ENCODE measurements at places on chromosomes 5 and 9.

GRCh38 chr5:32089146-32090000, 84.7 kb downstream of the GOLPH3 start:
- DNase-seq, result no peak

DNA sequence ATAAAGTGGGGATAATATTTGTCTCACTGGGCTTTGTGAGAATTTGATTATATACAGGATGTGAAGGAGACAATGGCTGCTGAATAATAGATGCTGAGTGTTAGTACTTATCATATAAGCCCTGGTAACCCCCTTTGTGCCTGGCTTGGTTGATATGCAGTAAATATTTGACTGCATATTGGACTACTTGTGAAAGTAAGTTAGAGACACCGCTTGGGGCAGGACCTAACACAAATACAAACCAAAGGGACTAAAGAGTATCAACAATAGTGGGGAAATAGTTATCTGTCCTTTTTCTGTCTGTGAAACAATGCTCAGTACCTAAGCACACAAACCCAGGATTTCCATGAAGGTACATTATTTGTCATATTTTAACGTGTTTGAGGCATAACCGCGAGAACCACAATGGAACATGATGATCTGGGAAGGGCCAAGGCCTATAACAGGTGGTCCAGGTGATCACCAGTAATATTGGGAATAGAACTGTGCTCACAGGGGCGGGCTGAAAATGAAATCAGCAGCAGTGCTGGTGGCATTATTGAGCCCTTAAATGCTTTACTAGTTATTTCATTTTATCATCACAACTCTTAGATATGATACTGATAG, 138.2 kb upstream of the SMARCA2 start:
- DNase-seq, result no peak

- no peak for DNase-seq
These were observed 407.2 kb upstream of the CLINT1 start for GRCh38 chr5:158265931-158266700.

DNA sequence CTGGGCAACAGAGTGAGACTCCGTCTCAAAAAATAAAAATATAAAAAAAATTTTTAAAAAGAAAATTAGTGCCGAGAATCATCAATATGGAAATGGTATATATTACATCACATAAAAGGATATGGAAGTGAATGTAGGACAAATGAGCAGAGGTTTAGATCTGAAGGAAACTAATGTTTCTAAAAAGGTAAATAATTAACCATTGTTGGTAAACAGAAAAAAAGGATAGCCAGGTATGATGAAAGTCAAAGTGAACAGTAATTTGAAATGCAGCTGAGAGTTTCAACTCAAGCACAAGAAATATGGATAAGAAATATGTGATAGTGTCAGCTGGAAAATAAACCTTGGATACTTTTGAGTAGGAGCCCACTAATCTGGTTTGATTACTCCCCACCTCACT, 76.2 kb downstream of the CPLANE1 start:
- no peak for DNase-seq

- no peak for DNase-seq
These were observed 558.0 kb downstream of the EBF1 start for GRCh38 chr5:158541536-158542297.

- no peak for DNase-seq
These were observed 272.5 kb downstream of the EPB41L4A start for GRCh38 chr5:112146323-112147226.

- no peak for DNase-seq
These were observed 15.4 kb downstream of the CCL28 start for GRCh38 chr5:43396762-43397304.

DNA sequence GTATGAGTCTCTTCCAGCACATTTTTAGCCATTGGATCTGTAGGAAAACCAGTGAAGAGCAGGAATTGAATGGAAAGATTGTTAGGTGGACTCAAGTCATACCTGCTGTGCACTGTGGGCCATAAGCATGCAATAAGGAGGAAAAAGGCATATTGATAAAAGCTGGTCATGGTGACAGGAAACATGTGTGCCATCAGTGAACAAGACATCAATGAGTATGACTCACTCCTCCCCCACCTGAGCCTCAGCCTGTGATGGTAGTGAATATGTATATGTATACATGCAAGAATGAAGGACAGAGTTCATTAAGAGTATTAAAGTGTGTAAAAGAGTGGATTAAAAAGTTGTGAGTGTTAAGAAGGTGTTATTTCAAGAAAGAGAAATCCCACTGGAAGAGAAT, 164.5 kb downstream of the TMEM38B start:
- no peak for DNase-seq

GRCh38 chr5:107654827-107655226, 15.9 kb downstream of the EFNA5 start:
- DNase-seq, result no peak

GRCh38 chr5:23440703-23441102, 66.7 kb upstream of the PRDM9 start:
- no peak for DNase-seq

DNA sequence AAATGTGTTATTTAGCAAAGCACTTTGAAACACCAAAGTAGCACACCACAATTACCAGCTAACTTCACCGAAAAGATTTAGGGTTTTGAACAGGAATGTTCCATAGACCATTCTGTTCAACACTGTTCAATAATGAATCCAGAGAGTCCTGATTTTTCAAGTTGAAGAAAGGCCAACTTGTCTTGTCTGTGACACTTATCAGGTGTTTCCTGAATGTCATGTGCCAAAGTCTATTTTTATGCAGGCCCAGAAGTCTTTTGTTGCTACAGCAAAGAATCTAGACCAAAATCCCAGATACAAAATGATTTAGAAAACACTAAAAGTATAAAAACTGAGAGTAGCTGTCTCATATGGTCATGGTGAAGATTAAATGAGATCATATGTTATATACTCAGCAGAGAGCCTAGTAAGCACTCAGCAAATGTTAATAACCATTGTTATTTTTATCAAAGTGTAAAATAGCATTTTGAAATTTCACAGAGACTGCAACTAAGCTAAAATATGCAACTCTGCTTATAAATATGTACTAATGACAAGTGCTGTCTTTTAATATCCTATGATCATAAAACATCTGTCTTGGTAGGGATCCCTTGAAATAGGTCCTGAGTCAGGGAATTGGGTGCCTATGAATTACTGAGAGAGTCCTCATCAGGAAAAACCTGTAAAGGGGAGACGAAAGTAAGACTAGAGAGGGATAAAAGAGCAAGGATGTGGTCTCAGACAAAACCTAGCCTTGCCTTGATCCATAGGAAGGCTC, 122.4 kb upstream of the SLC12A2 start:
- no peak for DNase-seq

GRCh38 chr5:125390326-125390725, 643.9 kb upstream of the ZNF608 start:
- no peak for DNase-seq

GRCh38 chr9:94666364-94667099, 27.2 kb upstream of the FBP1 start:
- no peak for DNase-seq

DNA sequence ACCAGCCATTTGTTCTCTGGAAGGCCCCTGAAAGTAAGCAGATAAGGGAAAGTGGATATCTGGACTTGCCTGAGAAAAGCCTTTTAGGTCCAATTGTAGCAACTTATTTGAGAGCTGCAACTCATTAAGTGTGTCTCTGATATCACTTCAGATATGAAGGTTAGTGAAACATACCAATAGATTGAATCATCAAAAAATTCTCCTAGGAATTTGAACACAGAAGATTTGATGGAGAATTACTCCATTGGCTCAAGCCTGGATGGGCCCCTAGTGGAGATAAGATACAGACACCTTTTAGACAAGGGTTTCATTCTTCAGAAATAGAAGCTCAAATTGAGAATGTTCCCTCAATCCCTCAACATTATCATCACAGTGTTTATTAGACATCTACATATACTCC, 356.7 kb downstream of the NDUFS4 start:
- no peak for DNase-seq

GRCh38 chr5:74161170-74161569, 479.4 kb downstream of the ENC1 start:
- no peak for DNase-seq

- no peak for DNase-seq
These were observed 43.9 kb upstream of the ALDH1A1 start for GRCh38 chr9:72996684-72997314.

- DNase-seq, result no peak
These were observed 96.5 kb upstream of the ZNF608 start for GRCh38 chr5:124842725-124843595.

DNA sequence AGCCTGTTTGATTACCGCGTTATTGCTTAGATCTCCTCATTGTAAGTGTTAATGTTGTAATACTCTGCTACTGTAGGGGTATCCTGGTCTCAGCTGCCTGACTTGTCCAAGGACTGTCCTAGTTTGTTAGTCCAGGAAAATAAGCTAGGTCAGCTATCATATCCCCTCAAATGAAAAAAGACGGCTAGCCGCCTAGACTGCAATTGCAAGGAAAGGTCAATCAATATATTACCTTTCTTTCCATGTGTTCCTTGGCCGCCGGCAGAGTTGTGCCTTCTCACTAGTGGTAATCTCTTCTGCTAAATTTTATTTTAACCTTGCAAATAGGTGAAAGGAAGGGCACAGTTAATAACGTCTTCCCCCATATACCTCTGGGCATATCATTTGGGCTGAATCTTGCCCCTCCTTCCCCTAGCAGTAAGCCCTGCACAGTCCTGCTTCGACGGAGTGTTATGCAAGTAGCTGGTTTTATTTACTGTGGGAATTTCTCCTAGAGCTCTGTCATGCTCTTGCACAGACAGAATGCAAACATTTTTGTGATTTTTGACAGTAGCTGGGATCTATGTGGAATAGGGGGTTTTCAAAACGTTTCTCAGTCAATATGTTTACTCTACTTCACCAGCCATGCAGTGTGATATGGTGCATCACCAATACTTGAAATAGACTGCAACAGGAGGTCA, 288.5 kb downstream of the MAST4 start:
- no peak for DNase-seq

DNA sequence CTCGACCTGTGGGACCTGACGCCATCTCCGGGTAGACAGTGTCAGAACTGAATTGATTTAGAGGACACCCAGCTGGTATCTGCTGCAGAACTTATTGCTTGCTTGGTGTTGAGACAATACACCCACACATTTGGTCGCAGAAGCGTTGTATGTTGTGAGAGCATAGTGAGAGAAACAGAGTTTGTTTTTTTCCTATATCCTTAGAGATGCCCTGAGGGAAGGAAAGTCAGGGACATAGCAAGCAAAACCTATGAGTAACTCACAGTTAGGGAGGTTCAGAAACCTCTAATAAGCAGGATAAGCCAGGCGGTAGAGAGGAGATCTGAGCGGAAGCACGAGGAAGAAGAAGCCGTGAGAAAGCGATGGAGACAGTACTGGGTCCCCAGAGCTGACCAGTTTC, 59.8 kb downstream of the PTCD2 start:
- DNase-seq, result no peak

- DNase-seq, result no peak
These were observed 129.6 kb upstream of the ABCA1 start for GRCh38 chr9:105057551-105057950.

DNA sequence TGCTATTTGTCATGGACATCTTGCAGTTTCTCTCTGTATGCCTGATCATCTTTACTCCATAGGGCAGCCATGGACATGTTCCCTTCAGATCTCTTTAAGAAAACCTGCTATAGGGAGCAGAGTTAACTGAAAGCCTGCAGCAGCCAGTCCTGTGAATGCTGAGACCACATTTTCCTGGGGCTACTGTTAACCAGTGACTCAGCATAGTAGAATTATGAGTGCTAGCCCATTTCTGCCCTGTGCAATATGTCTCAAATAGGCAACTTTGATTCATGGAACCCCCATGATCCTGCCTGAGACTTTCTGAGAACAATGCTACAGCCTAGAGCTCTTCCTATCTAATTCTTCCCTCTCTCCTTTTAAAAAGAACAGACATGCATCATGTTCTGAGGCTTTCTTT, 624.2 kb downstream of the CHSY3 start:
- DNase-seq, result no peak

DNA sequence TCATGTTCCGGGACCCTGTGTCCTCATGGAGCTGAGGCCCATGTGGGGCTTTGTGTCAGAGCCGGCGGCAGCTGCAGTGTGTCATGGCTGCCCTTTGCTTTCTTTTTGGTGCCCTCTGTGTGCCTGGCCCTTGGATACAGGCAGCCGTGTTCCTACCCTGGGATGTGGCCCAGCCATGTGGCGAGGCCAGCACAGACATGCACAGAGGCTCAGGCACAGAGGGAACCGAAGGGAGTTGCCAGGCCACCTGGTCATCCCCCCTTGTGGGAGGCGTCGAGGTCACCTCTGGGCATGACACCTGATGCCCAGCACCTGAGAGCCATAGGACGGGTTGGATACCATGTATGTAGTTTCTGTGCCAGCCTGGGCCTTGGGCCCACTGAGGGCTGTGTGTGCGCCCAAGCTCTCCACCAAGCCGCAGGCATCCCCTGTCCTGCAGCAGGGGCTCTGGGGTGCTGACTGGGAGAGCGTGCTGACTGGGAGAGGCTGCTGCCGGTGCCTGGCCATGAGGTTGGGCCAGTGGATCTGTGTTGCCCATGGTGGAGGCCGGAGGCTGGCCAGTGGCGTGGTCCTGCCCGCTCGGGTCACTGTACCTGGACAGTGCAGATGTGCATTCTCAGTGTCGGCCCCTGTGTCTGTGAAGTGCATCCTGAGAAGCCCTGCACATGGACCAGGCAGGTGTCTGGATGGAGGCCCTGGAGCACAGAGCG, 4.8 kb downstream of the NKD2 start:
- no peak for DNase-seq

DNA sequence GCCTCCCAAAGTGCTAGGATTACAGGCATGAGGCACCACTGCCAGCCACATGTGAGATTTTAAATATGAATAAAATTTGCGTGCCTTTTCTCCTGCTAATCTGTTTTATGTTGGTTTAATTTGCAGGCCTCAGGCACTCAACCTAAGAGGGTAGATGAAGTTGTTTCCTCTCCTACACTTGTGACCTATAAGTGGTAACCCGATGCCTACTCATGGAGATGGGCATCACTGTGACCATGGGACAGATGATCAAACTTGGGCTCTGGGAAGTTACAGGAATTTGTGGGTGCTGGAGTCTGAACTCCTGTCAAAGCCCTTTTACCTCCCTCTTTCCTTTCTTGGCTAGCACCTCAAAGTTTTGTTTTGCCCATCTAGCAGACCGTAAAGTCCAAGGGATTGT, 1.1 kb downstream of the SLC28A3 start:
- DNase-seq, result no peak

DNA sequence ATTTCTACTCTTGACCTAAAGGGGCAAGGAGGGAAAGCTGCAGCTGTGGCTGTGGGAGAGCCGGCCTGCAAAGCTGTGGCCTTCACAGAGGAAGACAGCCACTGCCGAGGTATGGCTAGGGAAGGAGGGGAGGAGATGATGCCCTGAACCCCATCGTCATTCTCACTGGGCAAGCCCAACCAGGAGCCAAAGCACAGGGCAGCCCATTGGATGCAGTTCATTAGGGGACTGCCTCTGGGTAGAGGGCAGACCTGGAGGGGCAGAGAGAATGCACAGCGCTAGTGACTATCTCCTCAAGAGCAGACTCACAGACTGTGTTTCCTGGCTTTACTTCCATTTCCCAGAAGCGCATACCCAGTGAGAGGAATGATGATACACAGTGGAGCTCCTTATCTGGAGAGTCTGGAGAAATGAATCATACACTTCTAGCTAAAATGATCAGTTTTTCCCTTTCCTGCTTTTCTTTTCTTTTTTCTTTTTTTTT, 47.2 kb upstream of the TTC23L start:
- DNase-seq, result no peak

All from esophagus squamous epithelium (tissue), 5 donors.